GM23338 (cell line): ENCODE measurements at places on chromosomes 11 and 22. TPM values are rescaled to one million over a fixed set of nuclear protein-coding genes. Genes with fewer than 3 reads are reported as not detected.

Gene APOBEC3B
- 5.9 and 7.0 TPM in 2 replicates for total RNA-seq

Gene CFAP300
- total RNA-seq: 1.2 and 1.4 TPM in 2 replicates

GRCh38 chr11:1701091-1701807, 4.3 kb downstream of the KRTAP5-6 start:
- DNase-seq: no peak

DNA sequence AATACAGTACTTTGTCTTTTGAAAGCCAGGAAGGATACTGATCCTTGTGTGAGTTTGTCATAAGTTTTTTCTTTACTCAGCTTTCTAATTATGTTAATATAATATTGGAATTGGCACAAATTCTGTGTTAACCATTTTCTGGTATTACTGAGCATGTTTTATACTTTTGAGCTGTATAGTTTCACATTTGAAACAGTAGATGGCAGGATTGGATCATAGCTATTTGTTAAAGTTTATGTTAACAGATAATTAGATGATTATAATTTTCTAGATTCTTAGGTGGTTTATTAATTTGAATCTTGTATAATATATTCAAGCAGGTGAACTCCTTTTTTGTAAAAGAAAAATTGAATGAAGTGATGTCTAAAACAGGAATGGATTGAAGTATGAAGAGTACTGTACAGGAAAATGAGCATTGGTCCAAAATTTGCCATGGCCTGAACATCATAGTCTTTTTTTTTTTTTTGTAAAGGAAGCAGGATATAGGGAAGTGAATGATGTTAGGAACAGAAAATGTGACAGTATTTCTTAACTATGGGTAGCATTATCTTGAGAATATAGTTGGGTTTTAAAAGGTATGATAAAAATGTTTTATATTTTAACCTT, 102.0 kb downstream of the CYP2R1 start:
- DNase-seq: no peak

GRCh38 chr11:90414221-90414620, 191.4 kb upstream of the CHORDC1 start:
- DNase-seq: no peak

Gene ADAMTS8
- total RNA-seq: 15.3 and 16.2 TPM in 2 replicates

- DNase-seq: no peak
These were observed 14.1 kb downstream of the WT1 start for GRCh38 chr11:32420937-32421901.

Gene FOLR1
- total RNA-seq: 0.27 TPM in 1 of 2 replicates, not detected in the other

Gene JAM3
- total RNA-seq: 41.5 and 44.8 TPM in 2 replicates

- no peak for DNase-seq
These were observed 258.1 kb downstream of the RAB38 start for GRCh38 chr11:87917111-87917510.

DNA sequence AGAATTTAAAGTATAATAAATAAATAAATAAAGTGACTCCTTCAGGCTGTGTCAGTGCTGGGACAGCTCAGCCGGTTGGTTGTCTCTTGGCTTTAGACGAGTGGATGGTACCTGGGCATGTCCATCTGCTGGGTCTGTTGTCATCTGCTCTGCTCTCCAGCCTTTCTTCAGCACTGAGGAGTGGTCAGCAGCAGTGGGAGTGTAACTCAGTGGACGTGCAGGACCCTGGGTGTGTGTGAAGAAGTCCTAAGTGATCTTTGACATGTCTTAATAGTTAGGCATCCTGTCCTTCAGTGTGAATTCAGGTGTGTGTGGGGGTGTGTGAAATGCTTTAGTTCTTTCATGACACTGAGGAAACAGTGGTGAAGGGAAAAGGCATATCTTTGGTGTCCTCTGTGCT, 24.3 kb downstream of the AMOTL1 start:
- DNase-seq: no peak

DNA sequence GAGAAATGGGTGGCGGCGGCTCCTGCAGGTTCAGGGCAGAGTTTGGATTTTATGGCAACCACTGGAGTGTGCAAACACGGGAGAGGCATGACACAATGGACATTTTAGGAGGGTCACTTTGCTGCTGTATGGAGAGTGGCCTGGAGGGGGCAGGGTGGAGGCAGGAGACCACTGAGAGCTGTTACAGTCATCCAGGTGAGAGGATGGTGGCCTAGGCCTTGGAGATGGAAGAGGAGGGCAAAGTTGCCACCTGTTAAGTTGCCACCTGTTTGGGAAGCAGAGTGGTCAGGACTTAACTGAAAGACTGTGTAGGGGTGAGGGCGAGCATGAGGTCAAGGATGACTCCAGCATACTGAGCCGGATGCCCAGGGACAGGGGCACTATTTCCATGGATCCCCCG, 2.3 kb upstream of the RAD9A start:
- peak; percentile 80 for DNase-seq

DNA sequence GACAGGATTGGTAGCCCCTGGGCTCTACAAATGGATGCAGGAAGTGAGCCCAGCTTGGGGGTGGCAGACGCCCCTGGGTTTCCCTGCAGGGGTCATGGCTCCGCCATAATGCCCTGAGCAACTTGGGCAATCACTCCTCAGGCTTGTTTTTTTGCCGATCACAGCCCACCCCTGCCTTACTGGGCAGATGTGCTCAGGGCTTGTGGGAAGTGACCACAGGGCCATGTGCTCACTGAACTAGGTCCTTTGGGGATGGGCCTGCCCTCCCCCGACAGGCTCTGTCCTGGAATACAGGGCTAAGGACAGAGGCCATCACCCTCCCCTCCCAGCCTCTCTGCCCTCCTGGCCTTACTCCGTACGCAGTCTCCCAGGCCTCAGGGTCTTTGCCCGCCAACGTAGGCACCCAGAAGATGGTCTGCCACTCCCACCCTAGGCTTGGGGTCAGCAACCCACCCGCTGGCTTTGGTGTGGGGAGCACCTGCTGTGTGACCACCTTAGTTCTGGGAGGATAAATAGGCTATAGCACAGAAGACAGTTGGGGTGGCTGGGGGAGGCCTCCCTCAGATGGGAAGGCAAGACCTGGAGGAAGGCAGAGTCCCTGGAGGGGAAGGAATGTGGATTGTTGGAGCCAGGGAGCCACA, 3.8 kb downstream of the RPLP2 start:
- DNase-seq: no peak

- DNase-seq: peak; percentile 9
These were observed 264.8 kb downstream of the INSC start for GRCh38 chr11:15379483-15379882.

- DNase-seq: no peak
These were observed 66.7 kb upstream of the CLTCL1 start for GRCh38 chr22:19358195-19358594.
